Activated T-cell treated with anti-CD3 and anti-CD28 coated beads for 1 hour (primary cell): ENCODE measurements at places on chromosomes 1 and 21.

DNA sequence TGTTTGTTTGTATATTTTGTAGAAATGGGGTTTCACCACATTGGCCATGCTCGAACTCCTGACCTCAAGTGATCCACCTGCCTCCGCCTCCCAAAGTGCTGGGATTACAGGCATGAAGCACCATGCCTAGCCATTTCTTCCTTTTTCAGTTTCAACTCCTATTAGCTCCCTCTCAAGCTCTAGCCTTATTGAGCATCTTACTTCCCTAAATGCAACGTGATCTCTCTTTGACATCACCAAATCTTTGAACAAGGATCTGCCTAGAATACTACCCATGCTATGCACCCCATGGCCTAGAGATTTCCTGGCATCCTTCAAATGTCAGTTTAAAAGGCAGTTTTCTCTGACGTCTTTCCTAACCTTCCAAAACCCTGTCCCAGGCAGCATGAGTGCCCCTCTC, 91.1 kb upstream of the NR5A2 start:
- no peak for DNase-seq

- no peak for DNase-seq
Observed at GRCh38 chr1:1032424-1032823, 12.5 kb downstream of the AGRN start.

- no peak for DNase-seq
Observed at GRCh38 chr1:246179401-246179800, 327.7 kb downstream of the SMYD3 start.

- DNase-seq = no peak
Observed at GRCh38 chr1:58824753-58825389, 41.0 kb upstream of the JUN start.

DNA sequence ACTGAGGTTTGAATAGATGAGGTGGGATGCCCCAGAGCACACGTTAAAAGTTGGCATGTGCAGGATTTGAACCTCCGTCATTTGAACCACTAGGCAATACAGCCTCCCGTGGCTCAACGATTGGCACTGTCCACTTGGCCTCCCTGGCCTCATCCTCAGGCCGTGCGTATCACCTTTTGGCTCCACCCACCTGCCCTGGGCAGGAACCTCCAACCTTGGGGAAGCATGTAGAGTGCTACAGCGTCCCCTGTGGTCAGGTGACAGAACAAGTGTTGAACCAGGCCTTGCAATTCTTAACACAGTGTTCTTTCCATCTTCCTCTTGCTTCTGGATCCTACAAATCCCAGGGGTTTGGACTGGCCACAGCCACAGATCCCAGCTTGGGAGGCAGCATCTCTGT, 112.6 kb downstream of the PAX7 start:
- DNase-seq = no peak

DNA sequence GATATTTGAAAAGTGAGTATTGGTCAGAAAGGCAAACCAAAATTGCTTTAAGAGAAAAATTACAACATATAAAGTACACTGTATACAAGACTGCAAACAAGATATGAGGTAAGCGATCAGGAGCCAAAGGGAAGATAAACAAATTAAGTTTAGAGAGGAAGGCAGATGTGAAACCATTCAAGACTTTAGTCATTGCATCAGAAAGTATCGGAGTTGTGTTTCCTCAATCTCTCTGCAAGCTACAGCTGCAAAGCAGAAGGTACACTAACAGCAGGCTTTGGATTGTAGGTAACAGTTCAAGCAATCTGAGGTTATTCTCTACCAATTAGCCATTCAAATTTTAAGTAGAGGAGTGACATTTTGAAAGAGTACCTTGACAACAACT, 21.3 kb upstream of the TLCD4 start:
- no peak for DNase-seq

- no peak for DNase-seq
Observed at GRCh38 chr1:227299688-227300087, 18.6 kb downstream of the CDC42BPA start.

GRCh38 chr1:90291431-90292216, 296.7 kb downstream of the ZNF326 start:
- no peak for DNase-seq

- DNase-seq = no peak
Observed at GRCh38 chr1:160879056-160879455, 5.9 kb downstream of the ITLN1 start.

GRCh38 chr1:204503122-204503912, 8.7 kb upstream of the PIK3C2B start:
- DNase-seq = no peak

- DNase-seq = no peak
Observed at GRCh38 chr1:37596182-37596667, 488 bp upstream of the GNL2 start.

GRCh38 chr1:41493117-41493536, 8.6 kb upstream of the EDN2 start:
- DNase-seq = no peak

GRCh38 chr1:64848136-64848535, 103.3 kb downstream of the RAVER2 start:
- no peak for DNase-seq

DNA sequence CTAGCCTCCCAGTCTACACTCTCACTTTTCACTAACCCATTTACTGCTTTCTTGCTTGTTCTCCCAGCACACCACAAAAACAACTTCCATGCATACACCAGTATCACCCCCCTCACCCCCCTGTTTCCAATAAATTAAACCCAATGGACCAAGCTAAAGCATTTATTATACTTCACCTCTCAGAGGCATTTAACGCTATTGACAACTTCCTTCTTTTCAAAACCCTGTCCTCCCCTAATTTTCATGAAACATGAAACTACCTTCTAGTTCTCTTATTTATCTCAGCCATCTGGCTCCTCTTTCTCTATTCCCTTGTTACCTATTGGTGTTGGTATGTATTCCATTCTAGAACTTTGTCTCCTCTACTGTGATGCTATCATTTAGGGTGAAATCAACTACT, 32.3 kb downstream of the PTPRC start:
- no peak for DNase-seq

GRCh38 chr1:154856544-154856943, 13.5 kb downstream of the KCNN3 start:
- no peak for DNase-seq

DNA sequence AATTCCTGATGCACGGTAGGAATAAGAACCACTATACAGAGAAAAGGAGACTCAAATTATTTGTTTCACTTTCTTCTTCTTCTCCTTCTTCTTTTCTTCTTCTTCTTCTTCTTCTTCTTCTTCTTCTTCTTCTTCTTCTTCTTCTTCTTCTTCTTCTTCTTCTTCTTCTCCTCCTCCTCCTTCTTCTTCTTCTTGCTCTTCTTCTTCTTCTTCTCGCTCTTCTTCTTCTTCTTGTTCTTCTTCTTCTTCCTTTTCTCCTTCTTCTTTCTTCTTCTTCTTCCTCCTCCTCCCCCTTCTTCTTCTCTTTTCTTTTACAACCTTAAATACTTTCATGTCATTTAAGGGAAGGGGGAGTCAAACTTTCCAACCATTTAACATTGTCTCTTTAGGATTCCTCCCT, 11.0 kb upstream of the GPR88 start:
- DNase-seq = no peak

- DNase-seq = no peak
Observed at GRCh38 chr1:24465099-24465498, 37.5 kb upstream of the RCAN3 start.

DNA sequence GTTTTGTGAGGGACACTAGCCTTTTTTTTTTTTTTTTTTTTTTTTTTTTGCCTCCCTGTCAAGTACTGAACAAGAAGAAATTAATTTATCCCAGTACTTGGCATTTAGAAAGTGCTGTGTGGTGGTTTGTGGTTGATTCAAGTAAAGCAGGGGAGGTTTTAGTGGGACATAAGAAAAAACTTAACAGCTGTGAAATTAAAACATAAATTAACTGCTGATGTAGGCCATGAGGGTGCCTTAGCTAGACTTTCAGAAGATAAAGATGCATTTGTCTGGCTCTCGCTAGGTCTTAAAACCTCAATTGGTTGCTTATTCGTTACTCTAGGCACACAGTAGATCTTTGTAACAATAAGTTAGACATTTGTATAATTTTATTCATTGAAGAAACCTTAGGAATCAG, 52.3 kb downstream of the SPATA46 start:
- no peak for DNase-seq

DNA sequence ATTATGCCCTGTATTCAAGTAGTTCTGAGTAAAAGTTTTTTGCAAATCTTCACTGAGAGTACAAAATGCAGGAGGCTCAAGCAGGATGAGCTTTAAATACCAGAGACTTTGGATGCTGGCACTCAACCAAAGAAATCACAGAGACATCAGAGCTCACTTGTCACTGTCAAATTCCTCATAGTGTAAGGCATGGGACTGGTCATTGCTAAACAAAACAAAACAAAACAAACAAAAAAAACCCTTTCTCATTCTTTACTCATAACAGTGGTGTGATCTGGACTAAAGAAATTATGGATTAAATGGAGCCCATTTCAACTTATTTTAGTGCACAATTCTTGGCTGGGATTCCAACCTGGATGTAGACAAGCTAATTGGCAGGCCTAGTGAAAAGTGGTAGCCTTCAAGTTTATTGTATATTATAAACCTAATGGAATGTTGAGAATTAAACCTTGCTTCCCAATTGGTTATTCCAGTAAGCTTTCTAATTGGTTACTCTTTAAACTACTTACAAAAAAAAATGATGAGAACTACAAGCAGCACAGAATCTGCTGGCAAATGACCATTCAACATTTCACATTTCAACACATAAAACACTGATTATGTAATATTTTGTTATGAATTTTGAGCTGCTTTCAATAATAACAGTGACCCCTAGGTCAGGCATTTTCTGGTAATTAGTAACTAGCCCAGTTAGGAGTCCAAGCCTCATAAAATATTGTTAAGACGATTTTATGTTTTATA, 30.6 kb upstream of the NEK7 start:
- DNase-seq = no peak

GRCh38 chr1:59071289-59071688, 225.6 kb upstream of the FGGY start:
- DNase-seq = no peak

GRCh38 chr1:211732293-211732980, 57.0 kb upstream of the NEK2 start:
- DNase-seq = no peak
